Activated CD4-positive, alpha-beta T cell treated with anti-CD3 and anti-CD28 coated beads, Interleukin-2, amount 10 ng/mL, durations not matched to agents 7 days and 5 days (primary cell): ENCODE measurements at places on chromosomes 12 and 14. TPM values are rescaled to one million over a fixed set of nuclear protein-coding genes. Genes with fewer than 3 reads are reported as not detected.

Gene TMEM229B
- 25.1 TPM for total RNA-seq

GRCh38 chr14:29462321-29462720 is 465.3 kb downstream of the PRKD1 start:
- no peak for DNase-seq
- H3K4me3 ChIP-seq: no peak overlapping the region
- no peaks in the 10 kb centered on the region for H3K36me3 ChIP-seq

DNA sequence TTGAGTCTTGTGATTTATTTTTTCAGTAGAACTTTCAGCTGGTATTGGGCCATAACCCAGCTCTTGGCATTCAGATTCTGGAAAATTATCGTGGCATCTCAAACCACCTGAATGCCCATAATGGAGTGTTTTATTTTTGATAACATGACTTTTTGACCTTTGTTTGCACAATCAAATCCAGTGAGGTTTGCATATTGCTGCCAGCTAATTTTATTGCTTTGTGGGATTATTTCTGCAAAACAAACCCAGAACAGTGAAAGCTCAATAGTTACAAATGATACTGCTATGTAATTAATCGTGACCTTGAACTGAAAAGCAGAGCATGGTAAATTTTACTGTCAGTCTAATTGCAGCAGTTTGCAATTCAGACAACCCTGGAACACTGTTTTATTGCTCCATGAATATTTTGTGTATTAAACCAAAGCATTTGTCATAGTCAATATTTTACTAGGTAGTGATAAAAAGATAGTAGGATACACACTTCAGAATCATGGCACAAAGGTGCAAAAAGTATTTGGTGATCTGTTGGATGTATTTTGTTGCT is 255.2 kb upstream of the NAV3 start:
- H3K27me3 ChIP-seq: no peaks in the 10 kb centered on the region
- no peaks in the 10 kb centered on the region for H3K4me1 ChIP-seq
- DNase-seq: no peak

Gene NKX2-1
- total RNA-seq: not detected

Gene RNASE7
- total RNA-seq: not detected

- H3K4me3 ChIP-seq: no peak overlapping the region
- peaks cover 3% of the 10 kb centered on the region for H3K4me1 ChIP-seq
- DNase-seq: no peak
- H3K36me3 ChIP-seq: no peaks in the 10 kb centered on the region
- H3K27ac ChIP-seq: no peak overlapping the region
These were observed 129.3 kb upstream of the MAP1LC3B2 start for GRCh38 chr12:116429826-116430360.

- H3K27ac ChIP-seq: no peak overlapping the region
- no peak overlapping the region for H3K4me3 ChIP-seq
- no peaks in the 10 kb centered on the region for H3K27me3 ChIP-seq
- no peaks in the 10 kb centered on the region for H3K36me3 ChIP-seq
- no peaks in the 10 kb centered on the region for H3K4me1 ChIP-seq
- no peak for DNase-seq
These were observed 336.3 kb downstream of the DAD1 start for GRCh38 chr14:22252686-22253085.

DNA sequence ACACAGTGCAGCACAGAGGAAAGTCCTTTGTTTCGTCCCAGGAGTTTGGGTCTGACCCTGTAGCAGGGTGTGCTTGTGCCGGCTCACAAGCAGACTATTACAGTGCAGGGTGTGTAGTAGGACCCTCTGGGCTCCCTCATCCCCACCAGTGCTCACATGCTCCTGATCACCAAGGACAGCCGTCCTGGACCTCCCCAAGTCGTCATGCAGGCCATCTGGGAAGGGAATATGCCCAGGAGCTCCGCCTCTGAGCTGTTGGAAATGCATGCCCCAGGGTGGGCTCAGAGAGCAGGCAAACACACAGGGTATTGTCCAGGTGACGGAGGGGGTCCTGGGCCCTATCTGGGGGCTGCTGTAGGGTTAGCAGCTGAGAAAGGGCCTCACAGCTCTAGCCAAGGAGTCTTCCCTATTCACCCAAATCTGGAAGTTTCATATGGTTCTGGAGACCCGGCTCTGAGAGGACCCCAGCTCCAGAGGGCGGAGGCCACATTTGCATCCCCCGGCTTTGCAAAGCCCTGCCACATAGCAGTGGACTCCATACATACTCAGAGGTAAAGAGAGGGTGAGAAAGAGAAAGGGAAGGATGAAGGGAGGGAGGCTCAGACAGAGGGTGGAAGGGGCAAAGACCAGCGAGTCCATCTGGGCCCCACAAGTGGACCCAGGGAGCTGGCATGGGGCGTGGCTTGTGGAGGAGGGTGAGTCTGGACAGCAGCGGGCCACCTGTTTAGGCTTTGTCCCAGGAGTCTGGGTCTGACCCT is 53.5 kb upstream of the PPP2R5C start:
- peaks cover 13% of the 10 kb centered on the region for H3K27me3 ChIP-seq
- no peaks in the 10 kb centered on the region for H3K36me3 ChIP-seq
- no peak overlapping the region for H3K4me3 ChIP-seq
